ENCODE measurements at places on chromosomes 11 and 22.

DNA sequence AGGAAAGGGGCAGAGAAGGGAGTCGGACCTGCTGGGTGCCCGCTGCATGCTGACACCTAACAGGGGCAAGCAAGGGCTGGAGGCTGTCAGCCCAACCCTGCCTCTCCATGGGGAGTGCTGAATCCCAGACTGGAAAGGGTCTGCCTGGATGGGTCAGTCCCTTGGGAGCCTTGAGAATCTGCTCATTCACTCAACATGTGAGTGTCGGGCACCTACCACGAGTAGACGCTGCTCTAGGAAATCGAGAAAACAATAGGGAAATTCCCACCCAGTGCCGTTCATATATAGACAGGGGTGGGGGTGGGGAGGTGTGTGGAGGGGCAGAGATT is 4.4 kb upstream of the CTSD start:
- no peak for DNase-seq

DNA sequence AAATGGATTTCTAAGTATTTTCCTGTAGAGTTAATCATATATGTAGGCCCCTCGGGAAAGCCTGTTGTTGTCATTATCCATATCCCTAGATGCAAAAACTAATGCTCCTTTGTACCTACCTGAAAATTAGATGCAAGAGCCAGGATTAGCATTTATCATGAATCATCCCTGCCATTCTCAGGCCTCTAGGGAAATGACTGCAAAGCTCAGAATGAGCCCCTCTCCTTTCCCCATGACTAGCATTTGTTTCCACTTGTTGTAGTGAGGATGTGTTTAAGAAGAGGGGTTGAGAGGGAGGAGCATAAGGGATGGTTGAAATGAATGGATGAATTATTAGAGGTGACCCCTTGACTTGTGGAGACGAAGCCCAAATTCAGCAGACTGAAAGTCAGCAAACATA is 537.9 kb downstream of the NTM start:
- no peak for DNase-seq

DNA sequence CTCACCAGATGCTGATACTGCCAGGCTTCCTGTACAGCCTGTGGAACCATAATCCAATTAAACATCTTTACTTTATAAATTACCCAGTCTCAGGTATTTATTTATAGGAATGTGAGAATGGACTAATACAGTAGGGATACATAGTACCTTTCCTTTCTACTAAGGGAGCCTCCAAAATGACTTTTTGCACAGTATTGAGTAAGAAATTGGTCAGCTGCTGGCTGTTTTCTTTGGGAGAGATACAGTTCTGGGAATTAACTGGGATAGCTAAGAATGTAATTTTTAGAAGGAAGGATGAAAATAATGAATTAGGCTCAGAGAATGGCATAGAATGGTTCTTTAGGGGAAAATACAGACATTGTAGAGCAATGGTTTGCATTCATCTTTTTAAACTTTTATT is 426.0 kb upstream of the DDI1 start:
- no peak for DNase-seq

DNA sequence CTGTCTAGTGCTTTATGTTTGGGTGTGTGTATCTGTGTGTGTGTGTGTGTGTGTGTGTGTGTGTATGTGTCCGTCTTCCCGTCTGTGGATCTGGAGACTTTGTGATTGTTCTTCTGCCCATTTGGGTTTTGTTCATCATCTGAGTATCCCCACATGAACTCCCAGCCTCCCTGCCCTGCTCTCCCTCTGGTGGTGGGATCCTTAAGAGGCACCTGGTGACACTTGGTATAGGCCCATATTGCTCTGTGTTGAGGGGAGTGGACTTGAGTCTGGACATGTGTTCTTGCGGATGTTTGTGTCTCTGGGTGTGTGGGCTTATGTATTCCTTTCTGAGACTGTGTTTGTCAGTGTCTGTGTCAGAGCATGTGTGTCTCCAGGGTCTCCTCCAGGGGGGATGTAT is 15.3 kb downstream of the RCOR2 start:
- DNase-seq = no peak

DNA sequence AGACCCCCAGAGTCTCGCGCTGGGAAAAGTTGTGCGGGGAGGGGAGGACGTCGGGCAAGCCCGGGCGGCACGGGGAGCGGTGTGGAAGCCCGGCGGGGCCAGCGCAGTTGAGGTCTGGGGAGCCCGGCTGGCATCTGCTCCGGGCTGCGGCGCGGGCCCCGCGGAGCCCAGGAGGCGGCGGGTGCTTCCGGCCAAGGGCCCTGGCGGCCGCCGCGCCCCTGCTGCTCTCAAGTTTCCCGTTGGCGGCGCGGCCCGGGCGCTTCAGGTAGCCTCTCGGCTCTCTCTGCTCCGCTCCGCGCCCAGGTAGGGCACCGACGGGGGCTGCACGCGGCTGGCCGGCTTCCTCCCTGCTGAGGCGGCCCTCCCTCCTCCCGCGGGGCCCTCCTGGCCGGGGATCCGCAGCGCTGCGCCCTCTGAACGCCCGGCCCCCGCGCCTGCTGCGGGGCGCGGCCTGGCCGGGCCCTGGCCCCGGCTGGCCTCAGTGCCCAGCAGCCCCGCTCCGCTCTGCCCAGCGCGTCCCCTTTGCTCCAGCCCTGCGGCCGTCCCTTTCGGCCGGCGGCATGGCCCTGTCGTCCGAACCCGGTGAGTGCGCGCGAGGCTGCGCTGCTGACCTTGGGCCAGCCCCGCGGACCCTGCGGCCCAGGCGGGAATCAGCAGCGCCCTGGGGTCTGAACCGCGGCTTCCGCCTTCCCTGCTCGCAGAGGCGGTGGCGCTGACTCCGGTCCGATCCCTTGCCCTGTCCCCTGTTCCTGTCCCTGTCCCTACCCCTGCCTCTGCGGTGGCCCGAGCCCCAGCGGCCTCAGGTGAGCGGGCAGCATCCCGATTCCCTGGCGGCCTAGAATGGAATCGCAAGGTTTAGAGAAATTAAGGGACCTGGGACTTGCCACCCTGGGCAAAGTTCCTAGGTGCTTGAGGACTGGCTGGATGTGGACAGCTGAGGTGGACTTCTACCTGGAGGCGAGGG is 4.3 kb upstream of the AMPD3 start:
- DNase-seq = no peak

- no peak for DNase-seq
These were observed 45.6 kb upstream of the EHF start for GRCh38 chr11:34575261-34575660.
